Omental fat pad (tissue), 4 donors: ENCODE measurements at places on chromosomes 1 and 21. TPM values are rescaled to one million over a fixed set of nuclear protein-coding genes. Genes with fewer than 3 reads are reported as not detected.

DNA sequence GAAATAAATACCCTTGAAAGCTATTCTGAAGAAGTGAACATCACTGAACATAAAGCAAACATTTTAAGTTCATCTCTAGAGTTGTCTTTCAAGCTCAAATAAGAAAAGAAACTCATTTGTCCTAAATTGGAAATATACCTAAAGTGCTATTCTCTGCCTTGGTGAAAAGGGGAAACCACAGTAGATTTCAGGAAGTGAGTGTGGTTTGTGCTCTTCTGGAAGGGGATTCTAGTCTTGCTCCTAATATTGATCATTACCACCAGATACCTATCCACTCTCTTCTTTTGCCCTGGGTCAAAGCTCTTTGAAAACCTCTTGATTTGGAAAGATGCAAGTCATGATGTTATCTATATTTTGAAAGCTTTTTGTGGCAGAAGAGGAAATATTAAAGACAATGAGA lies 798.1 kb downstream of the ADGRL2 start:
- no peak for DNase-seq

- DNase-seq = no peak
Observed at GRCh38 chr1:9691108-9691445, 39.5 kb downstream of the PIK3CD start.

GRCh38 chr1:155049651-155050559 lies 1.2 kb upstream of the ADAM15 start:
- no peak for DNase-seq

DNA sequence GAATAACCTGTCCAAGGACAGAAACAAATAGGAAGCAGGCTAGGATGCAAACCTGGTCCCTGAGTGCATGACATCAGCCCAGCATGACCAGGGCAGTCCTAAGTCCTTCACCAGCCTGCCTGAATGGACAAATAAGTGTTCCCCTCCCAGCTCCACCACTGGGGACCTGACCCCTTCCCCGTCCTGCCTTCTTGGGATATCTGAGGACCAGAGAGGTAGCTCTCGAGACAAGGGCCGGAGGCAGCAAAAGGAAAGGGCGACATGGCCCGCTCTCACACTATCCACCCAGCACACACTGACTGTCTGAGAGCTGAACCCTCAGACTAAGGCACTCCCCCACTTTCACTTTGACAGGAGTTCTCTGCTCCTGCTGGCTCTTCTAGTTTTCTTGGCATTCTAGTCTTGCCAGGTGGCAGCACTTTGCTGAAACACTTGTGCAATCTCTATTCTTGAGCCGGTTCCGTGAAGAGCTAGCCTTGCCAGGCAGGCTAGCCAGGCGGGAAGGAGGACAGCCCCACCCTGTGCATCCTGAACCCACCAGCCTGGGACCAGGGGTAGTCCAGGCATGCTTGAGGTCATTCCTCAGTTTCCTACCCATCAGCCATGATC lies 251.1 kb upstream of the RAB4A start:
- no peak for DNase-seq

DNA sequence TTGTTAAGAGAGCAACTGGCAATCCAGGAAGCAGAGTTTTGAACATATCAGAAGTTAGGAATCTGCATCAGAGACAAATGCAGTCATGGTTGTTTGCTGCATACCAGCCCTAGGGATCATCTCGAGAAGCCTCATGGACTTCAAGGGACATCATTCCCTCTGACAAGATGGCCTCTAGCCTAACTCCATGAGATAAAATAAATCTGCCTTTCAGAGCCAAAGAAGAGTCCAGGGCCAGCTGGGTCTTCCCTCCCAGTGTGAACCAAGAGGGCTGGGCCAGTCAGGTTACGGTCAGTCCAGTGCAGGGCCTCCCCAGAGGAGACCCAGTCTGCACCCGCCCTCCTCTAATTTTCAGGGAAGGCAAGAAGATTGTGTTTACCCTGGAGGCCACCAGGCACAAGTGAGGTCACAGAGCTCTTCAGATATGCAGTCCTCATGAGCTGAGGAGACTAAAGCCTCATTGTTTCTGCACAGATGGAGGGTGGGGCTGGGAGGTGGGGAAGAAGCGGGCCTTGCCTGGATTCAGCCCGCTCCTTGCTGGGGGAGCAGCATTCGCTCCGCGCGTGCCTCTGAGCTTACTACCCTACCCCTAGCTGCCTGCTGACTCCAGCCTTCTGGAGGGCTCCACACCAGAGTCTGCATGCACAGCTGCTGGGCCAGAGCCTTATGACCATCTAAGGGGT lies 52.8 kb downstream of the CAPN2 start:
- no peak for DNase-seq

DNA sequence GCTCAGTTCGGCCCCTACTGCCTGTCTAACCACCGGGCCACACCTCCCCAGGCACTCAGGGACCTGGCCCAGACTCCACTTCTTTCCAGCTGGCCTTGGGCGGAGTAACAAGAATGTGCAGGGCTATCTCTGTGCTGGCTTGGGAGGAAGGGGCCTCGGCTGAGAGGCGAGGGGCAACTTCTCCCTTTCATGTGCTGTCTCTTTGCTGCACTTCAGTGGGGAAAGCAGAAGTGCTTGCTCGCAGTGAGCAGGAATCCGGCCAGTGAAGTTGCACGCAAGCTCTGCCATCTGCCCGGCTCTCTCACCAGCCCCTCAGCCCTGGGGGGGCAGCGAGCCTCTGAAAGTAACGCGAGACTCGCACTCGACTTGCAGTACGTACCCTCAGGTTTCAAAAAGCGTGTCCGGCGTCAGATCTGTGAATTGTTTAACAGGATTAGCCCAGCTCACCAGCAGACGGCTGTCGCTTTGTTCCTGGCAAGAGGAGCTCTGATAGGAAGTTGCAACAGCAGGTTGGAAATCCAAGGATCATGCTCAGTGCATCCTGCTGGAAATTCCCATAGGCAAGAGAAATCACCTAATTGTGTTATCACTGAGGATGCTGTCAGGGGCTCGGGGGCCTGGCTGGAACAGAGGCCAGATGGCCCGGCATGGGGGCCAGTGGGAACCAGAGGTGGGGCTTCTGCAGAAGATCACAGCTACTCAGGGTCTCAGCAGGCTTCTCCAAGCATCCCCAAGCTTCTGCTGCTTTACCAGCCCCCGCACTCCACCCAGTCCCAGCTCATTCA lies 221.1 kb downstream of the NPHP4 start:
- DNase-seq = no peak

- DNase-seq = no peak
Observed at GRCh38 chr1:15370781-15371520, 38.7 kb upstream of the EFHD2 start.

- DNase-seq = no peak
Observed at GRCh38 chr1:43304771-43305300, 4.1 kb downstream of the TIE1 start.

SLAMF8 gene
- total RNA-seq = 9.9 TPM

DSTYK gene
- total RNA-seq = 12.5 TPM

PDC gene
- not detected for total RNA-seq

SPATA21 gene
- total RNA-seq = not detected

MCOLN3 gene
- total RNA-seq = 5.3 TPM

ANGPTL7 gene
- 38.7 TPM for total RNA-seq

PLEKHA6 gene
- 2.9 TPM for total RNA-seq

GBP2 gene
- total RNA-seq = 82.8 TPM
